Melanocyte of skin (primary cell): ENCODE measurements at places on chromosomes 1 and 21. TPM values are rescaled to one million over a fixed set of nuclear protein-coding genes. Genes with fewer than 3 reads are reported as not detected.

Gene TDRKH
- 2.2 and 2.7 TPM in 2 replicates for total RNA-seq

Gene IFI44L
- total RNA-seq: 376 and 462 TPM in 2 replicates

Gene OR2M7
- total RNA-seq: not detected in 2 replicates

Gene OR4F29
- 0.36 TPM in 1 of 2 replicates, not detected in the other for total RNA-seq

Gene FCGR2B
- 2.9 and 4.1 TPM in 2 replicates for total RNA-seq

Gene SH3D21
- total RNA-seq: 2.3 and 6.9 TPM in 2 replicates

Gene SPRR3
- not detected in 2 replicates for total RNA-seq

Gene TNFRSF18
- total RNA-seq: not detected in 2 replicates

Gene SPRR2E
- not detected in 2 replicates for total RNA-seq

Gene RIMS3
- total RNA-seq: 1.00 and 1.4 TPM in 2 replicates

Gene SPATA21
- not detected in 2 replicates for total RNA-seq

Gene RIPK4
- 53.4 and 103 TPM in 2 replicates for total RNA-seq

Gene RPF1
- 49.6 and 54.0 TPM in 2 replicates for total RNA-seq

Gene EXTL1
- total RNA-seq: 3.4 and 22.9 TPM in 2 replicates

Gene SEMA6C
- 1.0 and 1.1 TPM in 2 replicates for total RNA-seq

Gene GFI1
- total RNA-seq: 0.33 TPM in 1 of 2 replicates, not detected in the other

Gene CASQ2
- 1.5 and 3.8 TPM in 2 replicates for total RNA-seq

Gene LRRC41
- 88.7 and 90.9 TPM in 2 replicates for total RNA-seq

Gene CELA3B
- total RNA-seq: not detected in 2 replicates

Gene CYP4X1
- 0.31 TPM in 1 of 2 replicates, not detected in the other for total RNA-seq

Gene HPDL
- total RNA-seq: 12.7 and 15.0 TPM in 2 replicates

Gene SLAMF8
- total RNA-seq: under 0.01 TPM in 2 replicates

Gene ISG20L2
- 22.4 and 24.0 TPM in 2 replicates for total RNA-seq

Gene LPAR3
- total RNA-seq: 9.7 and 16.0 TPM in 2 replicates

Gene RNU1-3
- total RNA-seq: under 0.01 TPM in 2 replicates

Gene HSPA6
- 3.5 and 6.0 TPM in 2 replicates for total RNA-seq

Gene SYT11
- 19.0 and 20.4 TPM in 2 replicates for total RNA-seq

Gene ADORA1
- not detected in 2 replicates for total RNA-seq

Gene SFPQ
- 146 and 214 TPM in 2 replicates for total RNA-seq

Gene IGSF21
- total RNA-seq: not detected in 2 replicates

Gene OR2L5
- total RNA-seq: not detected in 2 replicates

Gene PM20D1
- total RNA-seq: not detected in 2 replicates

Gene HNRNPCL1
- total RNA-seq: not detected in 2 replicates

Gene LRRC71
- not detected in 2 replicates for total RNA-seq

Gene C1orf116
- under 0.01 TPM in 1 of 2 replicates, not detected in the other for total RNA-seq

Gene UTS2
- total RNA-seq: under 0.01 TPM in 1 of 2 replicates, not detected in the other

Gene OR2T33
- total RNA-seq: not detected in 2 replicates

Gene TSACC
- total RNA-seq: 1.0 TPM in 1 of 2 replicates, not detected in the other

Gene AKR7A3
- 0.36 and 0.69 TPM in 2 replicates for total RNA-seq

Gene MOV10
- total RNA-seq: 38.9 and 47.1 TPM in 2 replicates

Gene TMEM201
- 23.1 and 26.9 TPM in 2 replicates for total RNA-seq

Gene CPLANE2
- total RNA-seq: 6.5 and 7.2 TPM in 2 replicates

Gene IVL
- not detected in 2 replicates for total RNA-seq

Gene KIF21B
- under 0.01 and 0.33 TPM in 2 replicates for total RNA-seq

Gene CDC42BPA
- 39.3 and 44.6 TPM in 2 replicates for total RNA-seq

Gene TGFB2
- total RNA-seq: 1.7 and 2.9 TPM in 2 replicates

Gene CRYBG2
- total RNA-seq: under 0.01 TPM in 1 of 2 replicates, not detected in the other

Gene OSBPL9
- 152 and 163 TPM in 2 replicates for total RNA-seq

Gene KRTAP19-1
- total RNA-seq: 0.77 and 3.7 TPM in 2 replicates

Gene FAM151A
- not detected in 2 replicates for total RNA-seq

Gene TAS1R3
- total RNA-seq: not detected in 2 replicates

Gene CELA2B
- not detected in 2 replicates for total RNA-seq
